ENCODE measurements at places on chromosomes 13 and 19.
A peak's percentile ranks its signal among the peaks of the same experiment; 100 is the strongest.

- DNase-seq: no peak
These were observed 19.5 kb downstream of the PRKD2 start for GRCh38 chr19:46697204-46697960.

DNA sequence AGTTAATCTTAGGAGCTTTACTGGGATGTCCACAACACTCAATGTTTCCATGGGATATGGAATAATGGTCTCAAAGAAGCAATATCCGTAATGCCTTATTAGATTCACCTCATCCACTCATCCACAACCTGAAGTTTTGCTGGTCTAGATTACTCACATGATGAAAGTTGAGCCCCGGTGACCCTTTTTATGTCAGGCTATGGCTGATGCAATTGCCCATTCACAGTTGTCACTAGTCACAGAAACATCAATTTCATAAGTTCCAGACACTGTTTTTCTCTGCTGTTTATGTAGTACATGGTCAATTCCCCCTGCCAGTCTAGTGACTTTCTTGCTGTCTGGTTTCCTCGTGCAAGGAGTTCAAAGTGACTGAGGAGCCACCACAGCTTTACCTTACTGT is 491.2 kb upstream of the ATXN8OS start:
- DNase-seq: no peak

DNA sequence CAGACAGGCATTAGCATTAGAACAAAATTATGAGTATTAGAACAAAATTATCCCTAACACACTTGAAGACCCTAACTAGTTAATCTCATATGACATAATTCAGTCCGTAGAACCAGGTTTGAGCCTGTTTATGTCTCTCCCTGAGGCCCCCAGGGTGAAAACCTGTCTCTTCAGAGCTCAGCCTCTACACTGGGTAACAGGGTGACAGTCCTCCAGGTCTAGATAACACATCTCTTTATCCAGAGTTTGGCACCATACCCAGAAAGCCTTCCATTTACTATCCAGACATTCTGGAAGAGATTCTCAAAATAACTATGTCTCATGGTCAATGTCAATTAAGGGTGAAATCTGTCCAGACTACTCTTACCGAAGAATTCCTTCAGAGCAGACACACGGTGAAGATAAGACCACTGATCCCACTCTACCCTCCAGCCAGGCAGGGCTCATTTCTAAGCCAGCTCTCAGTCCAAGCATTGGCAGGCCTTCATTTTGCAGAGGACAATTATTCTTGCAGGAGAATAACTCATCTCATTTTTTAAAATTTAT is 1195.3 kb downstream of the EFNB2 start:
- DNase-seq: no peak

GRCh38 chr19:39918183-39918651 is 16.2 kb downstream of the FCGBP start:
- DNase-seq: no peak

DNA sequence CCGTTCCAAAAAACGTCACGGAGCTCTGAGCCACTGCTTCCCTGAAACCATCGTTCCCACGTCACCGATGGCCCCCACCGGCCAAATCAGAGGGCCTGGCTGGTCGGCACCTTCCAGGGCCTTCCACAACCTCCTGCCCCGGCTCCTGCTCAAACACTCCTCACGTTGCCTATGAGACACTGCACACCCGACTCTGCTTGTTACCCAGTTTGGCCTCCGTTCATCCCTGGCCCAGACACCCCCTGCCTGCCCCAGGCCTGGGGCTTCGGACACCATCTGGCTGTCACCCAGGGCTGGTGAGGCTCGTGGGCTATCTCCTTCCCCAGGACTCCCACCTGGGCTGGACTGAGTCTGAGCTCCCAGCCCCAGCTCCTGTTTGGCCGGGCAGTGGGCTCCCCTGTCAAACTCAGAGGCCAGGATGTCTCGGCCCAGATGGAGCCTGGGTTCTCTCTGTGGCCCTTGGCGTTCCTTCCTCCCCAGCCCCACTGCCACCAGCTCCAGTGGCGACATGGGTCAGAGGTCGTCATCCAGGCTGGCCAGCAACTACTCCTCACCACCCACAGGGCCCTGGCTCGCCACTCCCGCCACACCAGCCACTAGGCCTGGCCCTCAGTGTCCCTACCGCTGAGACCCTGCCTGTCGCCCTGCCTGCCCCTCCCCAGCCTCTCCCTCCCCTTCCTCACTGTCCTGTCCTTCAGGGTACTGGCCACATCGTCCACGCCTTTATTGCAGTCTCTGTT is 17.7 kb downstream of the CERS1 start:
- no peak for DNase-seq

DNA sequence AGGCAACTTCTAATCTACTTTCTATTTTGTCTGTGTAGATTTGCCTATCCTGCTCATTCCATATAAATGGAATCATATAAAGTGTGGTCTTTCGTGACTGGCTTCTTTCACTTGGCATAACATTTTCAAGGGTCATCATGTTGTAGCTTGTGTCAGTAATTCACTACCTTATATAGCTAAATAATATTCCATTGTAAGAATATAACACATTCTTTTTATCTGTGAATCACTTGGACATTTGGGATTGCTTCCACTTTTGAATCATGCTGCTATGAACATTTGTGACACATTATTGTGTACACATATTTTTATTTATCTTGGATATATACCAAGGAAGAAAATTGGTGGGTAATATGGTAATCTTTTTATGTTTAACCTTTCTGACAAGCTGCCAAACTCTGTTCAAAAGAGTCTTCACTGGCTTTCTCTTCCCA is 89.0 kb upstream of the CSNK1A1L start:
- no peak for DNase-seq

DNA sequence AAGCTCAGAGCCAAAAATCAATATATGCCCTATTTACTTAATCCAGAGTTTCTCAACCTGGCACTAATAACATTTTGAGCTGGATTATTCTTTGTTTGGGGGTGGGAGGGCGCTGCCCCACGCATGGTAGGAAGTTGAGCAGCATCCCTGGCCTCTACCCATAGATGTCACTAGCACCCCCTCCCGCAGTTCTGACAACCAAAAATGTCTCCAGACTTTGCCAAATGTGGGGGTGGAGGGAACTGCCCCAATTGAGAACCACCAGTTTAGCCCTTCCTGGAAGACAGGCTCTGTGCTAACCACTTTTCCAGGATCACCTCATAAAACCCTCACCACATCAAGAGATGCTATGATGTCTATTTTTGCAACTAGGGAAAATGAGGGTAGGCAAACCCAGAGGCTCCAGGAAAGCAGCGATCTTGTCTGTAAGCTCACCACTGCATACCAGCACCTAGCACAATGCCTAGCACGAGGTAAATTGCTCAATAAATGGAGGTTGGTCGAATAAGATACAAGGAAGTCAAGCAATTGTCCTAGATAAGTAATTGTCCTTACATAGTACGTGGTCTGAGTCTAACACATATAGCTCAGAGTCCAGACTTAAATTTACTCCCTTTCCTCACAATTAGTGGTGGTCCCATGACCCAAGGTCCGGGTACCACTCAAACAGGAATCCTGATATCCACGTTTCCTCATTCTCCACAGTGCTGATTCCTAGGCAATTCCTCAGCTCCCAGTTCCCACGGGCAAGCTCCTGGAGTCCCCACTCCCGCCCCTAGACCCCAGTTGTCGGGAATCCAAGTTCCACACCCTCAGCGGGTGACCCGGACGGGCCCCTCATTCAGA is 892 bp downstream of the TRIR start:
- DNase-seq: no peak

- DNase-seq: peak; percentile 47
These were observed 42.2 kb upstream of the HNRNPA1L2 start for GRCh38 chr13:52599848-52600603.

DNA sequence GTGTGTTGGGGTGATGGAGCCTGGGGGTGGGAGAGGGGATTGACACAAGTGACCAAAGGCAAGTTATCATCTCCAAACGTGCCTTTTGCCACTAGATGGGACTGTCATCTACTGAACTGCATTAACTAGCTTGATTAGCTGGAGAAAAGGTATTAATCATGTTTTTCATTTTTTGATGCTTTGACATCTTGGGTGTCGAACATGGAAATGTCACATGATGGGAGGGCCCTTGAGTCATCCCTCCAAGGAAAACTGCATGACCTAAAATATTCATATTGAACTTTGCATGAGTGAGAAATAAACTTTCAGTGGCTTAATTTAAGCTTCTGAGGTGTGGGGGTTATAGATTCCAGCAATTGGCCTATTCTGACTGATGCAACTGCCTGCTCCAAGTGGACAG is 73.3 kb downstream of the ALOX5AP start:
- DNase-seq: no peak

DNA sequence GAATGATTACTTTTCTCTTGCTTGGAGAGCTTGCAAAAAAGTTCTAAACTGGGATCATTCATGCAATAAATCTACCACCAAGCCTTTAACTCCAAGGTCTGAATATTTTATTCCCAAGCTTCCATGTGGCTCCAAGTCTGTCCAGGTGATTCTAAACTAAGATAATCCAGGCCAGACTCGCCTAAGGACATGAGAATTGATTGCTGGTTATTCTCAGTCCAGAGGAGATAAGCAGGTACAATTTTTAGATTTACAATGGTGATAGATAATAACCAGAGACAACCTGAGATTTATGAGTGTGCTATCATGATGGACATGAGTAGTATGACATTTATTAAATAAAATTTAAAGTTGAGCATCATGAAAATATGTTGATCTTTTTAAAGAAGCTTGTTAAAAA is 156.5 kb upstream of the SPRY2 start:
- DNase-seq: no peak

GRCh38 chr13:113843063-113843654 is 20.7 kb downstream of the GAS6 start:
- no peak for DNase-seq

DNA sequence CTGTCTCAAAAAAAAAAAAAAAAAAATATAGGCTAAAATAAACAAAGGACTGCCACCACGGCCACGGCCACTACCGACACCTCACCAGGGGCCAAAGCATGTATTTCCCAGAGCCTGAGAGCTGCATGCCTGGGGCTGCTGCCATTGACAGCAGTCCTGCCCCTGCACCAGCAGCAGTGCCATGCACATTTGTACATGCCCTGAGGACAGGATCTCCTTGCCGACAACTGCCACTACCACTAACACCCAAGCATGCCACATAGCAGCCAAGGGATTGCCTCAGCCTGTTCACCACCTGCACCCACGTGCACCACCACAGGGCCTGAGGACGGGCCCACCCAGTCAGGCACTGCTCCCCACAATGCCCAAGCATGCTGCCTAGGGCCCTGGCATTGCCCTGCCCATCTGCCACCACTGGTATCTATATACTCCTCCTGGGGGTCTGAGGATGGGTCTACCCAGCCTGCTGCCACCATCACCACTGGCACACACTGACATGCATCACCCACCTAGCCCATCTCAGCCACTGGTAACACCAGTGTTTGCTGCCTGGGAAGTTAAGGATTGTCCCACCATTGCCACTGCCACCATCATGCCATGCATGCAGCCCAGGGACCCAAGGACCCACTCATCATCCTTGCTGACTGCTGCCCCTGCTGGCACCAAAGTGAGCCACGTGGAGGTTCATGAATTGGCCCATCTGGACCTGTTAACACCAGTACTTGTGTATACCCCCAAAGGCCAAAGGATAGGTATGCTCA is 10.6 kb upstream of the NUP62 start:
- DNase-seq: no peak

DNA sequence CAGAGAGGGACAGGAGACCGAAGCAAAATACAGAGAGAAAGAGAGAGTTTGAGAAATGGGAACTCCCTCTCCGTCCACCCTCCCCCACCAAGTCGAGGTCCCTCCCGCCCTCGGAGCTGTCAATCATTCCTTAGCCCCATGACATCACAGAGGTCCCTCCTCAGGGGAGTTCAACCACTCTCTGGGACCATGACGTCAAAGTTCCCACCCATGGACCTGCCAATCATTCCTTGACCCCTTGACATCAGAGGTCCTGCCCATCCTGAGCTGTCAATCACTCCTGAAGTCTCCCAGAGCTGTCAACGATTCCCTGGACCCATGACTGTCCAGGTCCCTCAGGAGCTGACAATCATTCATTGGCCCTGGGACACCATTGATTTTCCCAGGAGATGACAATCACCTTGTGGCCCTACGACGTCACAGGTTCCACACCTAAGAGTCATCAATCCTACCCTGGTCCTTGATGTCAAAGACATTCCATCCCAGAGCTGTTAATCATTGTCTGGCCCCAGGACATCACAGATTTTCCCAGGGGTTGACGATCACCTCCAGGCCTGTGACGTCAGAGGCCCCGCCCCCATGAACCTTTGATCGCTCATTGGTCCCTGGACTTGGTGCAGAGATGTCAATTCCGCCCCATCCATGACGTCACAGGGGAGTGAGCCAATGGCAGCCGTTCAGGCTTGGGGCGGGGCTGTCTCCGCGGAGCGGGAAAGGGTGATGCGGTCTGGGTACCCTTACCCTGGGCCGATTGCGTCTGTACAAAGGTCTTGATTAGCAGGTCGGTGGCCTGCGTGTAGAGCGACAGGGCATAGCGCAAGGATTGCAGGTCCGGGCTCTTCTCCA is 61.7 kb downstream of the COLGALT1 start:
- DNase-seq: no peak

- DNase-seq: no peak
These were observed 192.3 kb downstream of the TEX29 start for GRCh38 chr13:111512707-111513106.

DNA sequence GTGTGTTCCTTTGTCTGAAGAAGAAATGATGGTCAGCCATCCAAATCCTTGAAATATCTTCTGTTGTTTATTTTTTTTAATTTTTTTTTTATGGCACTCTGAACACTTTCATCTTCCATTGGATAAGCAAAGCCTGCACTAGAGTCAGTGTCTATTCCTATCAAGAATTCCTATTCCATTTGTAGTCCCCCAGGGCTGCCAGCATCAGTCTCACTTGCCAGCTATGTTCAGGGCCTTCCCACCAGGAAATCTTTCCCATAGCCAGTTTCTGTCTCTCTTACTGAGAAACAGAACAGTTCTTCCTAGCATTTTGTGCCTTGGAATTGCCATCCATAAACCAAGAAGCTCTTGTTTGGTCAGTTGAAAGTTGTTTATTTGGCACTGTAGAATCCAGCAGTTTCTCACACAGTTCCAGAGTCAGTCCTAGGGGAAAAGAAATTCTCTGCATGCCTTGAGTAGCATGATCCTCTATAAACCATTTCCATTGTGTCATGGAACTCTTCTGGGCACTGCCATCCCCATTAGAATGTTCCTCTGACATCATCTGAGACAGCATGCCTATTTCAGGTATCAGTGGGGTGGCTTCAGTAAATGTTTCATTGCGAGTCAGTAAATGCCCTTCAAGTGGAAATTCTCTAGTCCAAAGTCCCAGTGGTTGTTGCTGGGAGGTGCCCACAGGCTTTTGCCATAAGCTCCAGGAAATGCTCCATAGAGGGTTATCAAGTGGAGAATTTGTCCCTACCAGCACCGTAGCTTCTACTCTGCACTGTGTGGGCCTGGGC is 18.7 kb upstream of the SPRYD7 start:
- DNase-seq: no peak

- DNase-seq: no peak
These were observed 27.5 kb downstream of the CERS1 start for GRCh38 chr19:18868380-18869022.

GRCh38 chr19:2462635-2463421 is 6.1 kb upstream of the LMNB2 start:
- DNase-seq: no peak

DNA sequence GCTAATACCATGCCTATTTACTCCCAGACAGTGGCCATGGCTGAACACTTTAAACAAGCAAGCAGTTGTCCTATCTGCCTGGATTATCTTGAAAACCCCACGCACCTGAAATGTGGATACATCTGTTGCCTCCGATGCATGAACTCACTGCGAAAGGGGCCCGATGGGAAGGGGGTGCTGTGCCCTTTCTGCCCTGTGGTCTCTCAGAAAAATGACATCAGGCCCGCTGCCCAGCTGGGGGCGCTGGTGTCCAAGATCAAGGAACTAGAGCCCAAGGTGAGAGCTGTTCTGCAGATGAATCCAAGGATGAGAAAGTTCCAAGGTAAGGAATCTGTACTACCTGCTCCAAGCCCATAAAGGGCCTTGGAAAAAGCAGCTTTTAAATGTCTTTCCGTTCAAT is 8.6 kb downstream of the RFPL4AL1 start:
- no peak for DNase-seq
